Posterior cingulate gyrus (tissue), 11 donors: ENCODE measurements at places on chromosomes 11 and 22.

GRCh38 chr11:73972620-73973449 lies 9.8 kb downstream of the UCP2 start:
- DNase-seq, result no peak

DNA sequence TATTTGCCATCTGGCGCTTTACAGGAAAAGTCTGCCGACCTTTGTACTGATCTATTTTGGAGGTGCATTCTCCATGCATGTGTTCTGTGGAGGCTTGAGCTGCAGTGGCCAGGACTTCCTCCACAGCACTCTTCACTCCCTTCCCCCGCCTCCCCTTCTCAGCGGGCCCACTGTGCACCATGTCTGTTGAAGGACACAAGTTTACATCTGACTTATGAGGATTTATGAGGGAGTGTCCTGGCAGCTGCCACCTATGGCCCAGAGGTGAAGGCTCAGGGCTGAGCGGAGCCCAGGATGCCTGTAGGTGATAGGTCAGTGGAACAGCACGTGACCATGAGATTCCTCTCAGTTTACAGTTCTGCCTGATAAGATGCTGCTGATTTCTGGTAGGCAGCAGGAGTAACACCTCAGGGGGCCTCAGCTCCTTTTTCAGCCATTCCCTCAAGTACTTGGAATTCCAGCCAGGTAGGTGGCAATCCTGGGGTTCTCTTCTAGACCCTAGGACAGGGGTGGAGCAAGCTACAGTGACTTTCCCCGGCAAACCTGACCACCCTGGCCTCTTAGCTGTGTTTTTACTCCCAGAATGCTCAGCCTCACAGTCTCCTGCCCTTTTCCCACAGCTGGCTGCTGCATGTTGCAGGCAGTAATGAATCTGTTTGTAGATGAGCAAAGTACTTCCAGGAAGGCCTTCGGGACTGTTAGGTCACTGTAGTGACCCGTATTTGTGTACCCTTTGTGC lies 59.9 kb downstream of the PPFIBP2 start:
- DNase-seq, result no peak

GRCh38 chr11:13944911-13945425 lies 17.6 kb upstream of the SPON1 start:
- DNase-seq, result no peak

GRCh38 chr11:71240865-71241691 lies 11.3 kb downstream of the SHANK2 start:
- DNase-seq, result no peak

DNA sequence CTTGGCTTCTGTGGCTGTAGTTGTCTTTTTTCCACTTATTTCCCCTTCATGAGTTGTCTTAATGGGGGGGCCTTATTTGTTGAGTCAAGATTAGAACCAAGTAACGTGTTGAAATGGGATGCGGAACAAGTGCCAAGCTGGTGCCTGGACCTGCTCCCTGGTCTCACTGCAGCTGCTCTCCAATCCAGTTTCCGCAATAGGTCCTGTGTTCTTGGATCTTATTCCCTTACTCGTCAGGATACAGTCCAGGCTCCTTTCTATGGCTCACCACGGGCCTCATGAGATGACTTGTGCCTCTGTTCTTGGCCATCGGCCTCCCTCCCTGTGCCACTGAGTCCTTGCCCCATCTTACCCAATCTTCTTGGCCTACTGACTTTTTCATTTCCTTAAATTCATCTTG lies 159.6 kb upstream of the CADM1 start:
- no peak for DNase-seq

DNA sequence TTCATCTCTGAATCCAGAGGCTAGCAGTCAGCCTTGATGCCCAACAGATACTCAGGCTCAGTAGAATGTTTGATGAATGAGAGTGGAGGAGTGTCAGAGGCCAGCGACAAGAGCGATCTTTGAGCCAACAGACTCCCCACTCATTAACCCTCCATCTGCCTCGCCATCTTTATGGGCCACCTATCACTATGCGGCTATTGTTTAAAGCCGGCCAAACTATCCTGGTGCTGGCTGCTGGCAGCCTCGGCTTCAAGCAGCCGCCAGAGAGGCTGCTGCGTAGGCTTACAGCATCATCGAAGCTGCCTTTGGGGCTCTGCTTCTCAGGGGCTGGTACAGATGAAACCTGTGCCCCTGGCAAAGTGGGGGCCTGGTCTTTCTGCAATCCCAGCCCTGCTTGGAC lies 525.6 kb downstream of the INSC start:
- no peak for DNase-seq

- DNase-seq, result peak; percentile 80
Measured at GRCh38 chr11:118530683-118531596, at the start of gene TMEM25. Gene TMEM25, plus strand, starts transcription at chr11:118531192. Its CDS starts 610 bp downstream, at chr11:118531802.

- no peak for DNase-seq
Measured at GRCh38 chr22:24760708-24761306, 13.7 kb downstream of the PIWIL3 start.

GRCh38 chr11:38461751-38462150 lies 1863.7 kb upstream of the RAG2 start:
- no peak for DNase-seq

- no peak for DNase-seq
Measured at GRCh38 chr11:72569966-72570892, 104.0 kb downstream of the PDE2A start.

DNA sequence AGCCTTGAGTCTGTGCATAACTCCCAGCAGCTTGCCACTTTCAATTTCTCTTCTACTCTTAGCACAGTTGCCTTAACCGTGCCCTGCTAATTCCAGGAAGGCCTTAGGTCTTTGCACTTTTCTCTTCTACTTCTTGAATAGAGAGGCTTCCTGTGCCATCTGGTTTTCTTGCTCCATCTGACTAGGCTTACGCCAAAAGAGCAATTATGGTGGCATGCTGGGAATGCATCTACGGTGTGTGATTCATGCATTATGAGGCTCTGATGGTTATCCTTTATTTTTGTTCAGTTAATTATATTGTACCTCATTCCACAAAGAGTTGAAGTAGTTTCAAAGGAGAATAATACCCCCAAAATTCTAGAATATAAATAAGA lies 29.4 kb downstream of the SIK2 start:
- no peak for DNase-seq

DNA sequence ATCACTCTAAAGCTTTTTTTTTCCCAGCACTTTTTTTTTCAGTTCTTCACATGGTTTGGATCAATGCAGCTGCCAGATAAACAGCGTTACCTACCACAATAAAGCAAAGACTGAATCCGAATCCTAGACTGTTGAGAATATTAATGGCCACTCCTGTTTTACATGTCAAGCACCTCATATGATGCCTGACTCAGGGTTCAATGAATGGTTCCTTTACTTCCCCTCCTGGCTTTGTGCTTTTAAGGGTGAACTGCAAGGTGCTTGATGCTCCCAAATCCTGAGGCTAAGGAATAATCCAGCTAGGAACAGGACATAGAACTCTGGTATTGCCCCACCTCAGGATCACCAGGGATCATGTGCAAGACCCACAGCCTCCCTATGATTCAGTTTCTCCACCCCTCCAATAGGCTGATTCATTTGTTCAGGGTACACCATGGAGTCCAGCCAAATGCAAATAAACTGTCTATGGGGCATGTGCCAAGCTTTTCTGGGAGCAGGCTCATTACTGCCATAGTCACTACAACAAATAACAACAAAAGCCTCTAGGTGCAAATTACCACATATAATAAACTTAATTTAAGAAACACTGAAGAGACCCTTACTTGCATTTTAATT lies 104.3 kb downstream of the GAB2 start:
- DNase-seq, result peak; percentile 15

DNA sequence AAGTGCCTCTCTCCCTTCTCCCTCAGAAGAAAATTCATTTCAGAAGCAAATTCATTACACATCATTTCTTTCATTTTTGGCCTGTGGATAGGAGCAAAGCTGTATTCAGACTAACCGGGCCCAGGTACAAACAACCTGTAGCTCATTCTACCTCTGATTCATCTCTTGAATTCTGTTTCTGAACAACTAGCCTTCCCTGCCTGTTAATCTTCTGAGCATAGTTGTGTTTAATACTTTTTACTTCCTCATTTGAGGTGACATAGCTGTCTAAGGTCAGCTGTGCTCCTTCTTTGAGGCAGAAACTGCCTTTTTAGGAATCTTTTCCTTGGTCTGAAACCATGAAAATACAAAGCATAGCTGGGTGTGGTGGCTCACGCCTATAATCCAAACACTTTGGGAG lies 12.6 kb upstream of the IL18BP start:
- DNase-seq, result no peak

DNA sequence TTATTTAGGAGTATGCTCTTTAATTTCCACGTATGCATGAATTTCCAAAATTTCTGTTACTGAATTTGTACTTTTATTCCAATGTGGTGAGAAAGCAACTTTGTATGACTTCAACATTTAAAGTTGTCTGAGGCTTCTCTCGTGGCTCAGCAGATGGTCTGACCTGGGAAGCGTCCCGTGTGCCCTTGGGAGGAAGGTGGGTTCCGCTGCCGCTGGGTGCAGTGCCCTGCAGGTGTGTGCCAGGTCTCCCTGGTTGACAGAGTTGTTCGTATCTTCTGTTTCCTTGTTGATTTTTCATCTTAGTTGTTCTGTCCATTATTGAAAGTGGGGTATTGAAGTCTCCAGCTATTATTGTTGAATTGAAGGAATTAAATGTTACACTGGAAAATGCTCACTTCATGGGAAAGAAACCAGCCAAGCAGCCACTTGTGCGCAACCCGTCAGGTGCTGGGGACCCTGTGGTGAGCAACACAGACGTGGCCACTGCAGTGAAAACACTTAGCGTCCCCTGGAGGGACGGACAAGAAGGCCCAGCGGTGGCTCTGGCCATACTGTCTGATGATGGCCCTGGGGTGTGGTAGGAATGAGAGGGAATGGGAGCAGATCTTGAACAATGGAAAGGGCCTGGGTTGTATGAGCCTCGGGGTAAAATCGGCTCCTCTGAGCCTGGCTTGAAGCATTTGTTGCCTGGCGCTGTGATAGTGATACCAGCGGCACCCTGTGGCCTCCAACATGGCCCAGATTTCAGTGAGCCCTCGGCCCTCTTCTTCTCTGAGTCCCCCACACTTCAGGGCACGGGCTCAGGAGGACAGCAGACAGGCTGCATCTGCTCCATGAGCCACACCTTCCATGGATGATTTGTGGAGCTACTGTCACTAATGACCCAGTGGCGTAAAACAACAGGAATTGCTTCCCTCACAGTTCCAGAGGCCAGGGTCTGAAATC lies 31.5 kb upstream of the KRTAP5-7 start:
- DNase-seq, result no peak

DNA sequence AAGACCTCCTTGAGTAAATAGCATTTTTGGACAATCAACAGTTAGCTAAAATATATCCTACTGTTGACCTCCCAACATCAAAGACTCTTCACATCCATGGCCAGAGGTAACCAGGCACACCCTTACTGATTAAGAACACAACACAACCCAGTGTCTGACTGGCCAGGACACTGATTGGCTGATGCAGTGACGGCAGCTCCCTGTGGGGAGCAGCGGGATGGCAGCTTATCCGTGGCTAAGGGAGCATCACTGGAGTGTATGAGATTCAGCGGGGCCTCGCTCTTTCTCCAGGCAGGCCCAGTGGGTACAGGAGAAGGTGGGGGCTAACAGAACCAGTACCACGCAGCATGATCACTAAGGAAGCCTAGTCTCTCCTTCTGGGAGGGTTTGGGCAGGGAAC lies 10.3 kb upstream of the IL2RB start:
- DNase-seq, result peak; percentile 9

GRCh38 chr11:58345204-58345603 lies 13.7 kb downstream of the OR5B17 start:
- no peak for DNase-seq

- no peak for DNase-seq
Measured at GRCh38 chr22:37281646-37282384, 493 bp upstream of the CYTH4 start.

DNA sequence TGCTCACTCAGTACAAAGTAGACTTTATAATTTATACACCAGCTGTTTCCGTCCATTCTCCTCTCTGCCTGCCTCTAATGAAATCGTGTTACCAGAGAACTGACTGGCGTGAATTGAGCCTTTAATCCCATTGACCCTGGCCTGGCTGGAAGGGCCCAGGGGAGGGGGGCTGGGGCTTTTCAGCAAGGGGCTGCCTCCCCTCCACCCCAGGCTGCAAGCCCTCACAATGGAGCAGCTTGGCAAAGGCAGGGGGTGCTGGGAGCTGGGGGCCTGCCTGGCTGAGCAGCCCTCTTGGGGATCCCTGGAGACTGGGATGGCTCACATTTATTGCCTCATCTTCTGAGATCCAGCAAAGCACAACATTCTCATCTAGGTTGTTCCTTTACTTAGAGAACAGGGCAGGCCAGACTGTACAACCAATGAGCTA lies 25.8 kb upstream of the LMO1 start:
- DNase-seq, result no peak

DNA sequence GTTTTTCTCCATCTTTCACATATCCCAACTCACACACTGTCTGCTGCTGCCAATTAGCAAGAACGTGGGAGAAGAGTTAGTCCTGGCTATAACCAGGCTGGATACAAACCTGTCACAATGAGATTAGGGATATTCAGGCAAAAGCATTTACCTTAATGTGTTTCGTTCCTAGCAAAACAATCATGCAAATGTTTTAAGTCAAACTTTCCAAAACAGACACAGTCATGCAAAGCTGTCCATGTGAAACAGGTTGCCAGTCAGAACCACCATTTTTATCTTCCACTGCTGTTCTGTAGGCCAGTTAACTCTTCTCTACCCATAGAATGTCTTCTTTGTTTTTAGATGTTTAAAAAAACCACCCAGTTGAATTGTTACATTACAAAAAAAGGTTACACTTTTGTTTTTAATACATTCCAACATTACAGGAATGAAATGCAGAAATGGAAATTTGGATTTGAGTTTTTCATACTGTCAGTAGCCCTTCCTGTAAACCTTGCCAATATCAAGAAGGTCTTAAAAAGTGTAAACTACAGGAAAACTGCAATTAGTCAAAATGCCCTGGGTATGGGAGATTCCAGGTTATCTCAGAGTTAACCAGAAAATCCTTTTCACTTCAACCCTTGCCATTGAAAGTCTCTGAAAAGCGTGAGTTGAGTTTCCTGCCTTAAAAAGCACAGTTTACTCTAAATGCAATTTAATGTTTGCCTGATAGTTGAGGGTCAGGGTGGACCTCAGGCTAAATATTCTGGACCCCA lies 34.2 kb upstream of the LDLRAD3 start:
- no peak for DNase-seq

DNA sequence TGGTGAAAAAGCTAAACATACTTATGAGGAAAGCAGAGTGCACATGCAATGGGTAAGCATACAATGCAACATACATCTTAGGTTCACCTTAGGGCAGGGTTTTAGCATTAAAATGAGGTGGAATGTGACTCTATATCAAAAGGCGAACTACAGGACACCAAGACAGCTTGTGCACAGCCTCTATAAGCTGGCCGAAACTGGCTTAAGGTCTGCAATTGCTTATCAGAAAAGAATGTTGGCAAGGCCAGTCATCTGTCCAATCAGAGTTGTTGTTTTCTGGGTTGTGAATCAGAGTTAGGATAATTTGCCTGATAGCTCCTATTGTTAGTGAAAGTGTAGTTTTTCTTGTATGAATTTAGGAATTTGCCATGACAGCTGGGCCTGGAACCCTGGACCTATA lies 76.5 kb downstream of the LRRC4C start:
- DNase-seq, result no peak

GRCh38 chr22:42855721-42856120 lies 1.4 kb downstream of the ARFGAP3 start:
- no peak for DNase-seq

- peak; percentile 63 for DNase-seq
Measured at GRCh38 chr22:29212743-29213142, 7.0 kb downstream of the EMID1 start.

GRCh38 chr11:62306227-62306626 lies 7.4 kb upstream of the SCGB1D4 start:
- no peak for DNase-seq
